ENCODE measurements at places on chromosomes 5 and 9.

- DNase-seq = no peak
Measured at GRCh38 chr5:107514305-107514704, 156.4 kb downstream of the EFNA5 start.

DNA sequence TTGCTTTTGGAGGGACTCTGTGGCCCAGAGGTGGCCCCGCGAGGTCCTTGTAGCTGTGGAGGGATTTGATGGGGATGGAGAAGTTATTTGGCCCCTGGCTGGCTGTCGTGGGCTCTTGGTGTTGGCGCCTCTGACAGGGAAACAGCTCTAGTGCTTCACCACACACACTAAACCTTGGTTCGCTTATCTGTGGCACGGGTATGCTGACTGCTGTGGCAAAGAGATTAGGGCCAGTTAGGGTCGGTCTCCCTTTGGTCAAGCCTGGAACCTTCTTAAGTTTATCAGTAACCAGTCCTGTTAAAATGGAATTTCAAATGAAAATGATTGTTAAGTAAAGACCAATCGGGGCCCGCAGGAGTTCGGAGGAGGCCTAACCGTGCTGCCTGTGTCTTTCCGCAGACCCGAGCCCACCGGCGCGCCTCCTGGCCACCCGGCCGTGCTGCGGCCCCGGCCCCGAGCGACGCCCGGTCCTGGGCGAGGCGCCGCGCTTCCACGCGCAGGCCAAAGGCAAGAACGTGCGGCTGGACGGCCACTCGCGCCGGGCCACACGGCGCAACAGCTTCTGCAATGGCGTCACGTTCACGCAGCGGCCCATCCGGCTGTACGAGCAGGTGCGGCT, 28.4 kb downstream of the NEURL1B start:
- no peak for DNase-seq

- no peak for DNase-seq
Measured at GRCh38 chr5:67106626-67107342, 89.8 kb downstream of the CD180 start.

GRCh38 chr9:3433066-3433465, 92.7 kb downstream of the RFX3 start:
- DNase-seq = no peak

DNA sequence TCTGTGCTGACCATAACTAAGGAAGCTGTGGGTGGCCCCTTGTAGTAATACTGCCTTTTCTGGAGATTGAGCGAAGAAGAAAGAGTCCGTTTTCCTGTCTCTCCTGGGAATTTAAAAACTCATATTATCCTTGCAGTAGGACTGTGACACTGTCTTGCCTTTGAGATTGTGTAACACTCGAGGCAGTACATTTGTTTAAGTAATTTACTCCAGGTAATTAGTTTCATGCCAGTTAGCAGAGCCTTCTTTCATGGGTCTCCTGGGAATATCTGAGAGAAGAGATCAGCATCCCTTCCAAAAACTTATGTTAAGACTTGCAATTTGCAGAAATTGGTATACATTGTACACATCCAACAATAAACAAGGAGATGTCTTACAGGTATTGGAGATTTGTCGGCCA, 405.6 kb downstream of the DMRT2 start:
- no peak for DNase-seq

- DNase-seq = no peak
Measured at GRCh38 chr5:96329886-96330529, 103.0 kb downstream of the PCSK1 start.

- DNase-seq = no peak
Measured at GRCh38 chr5:162565-163337, 28.5 kb upstream of the LRRC14B start.

GRCh38 chr5:129971714-129972113, 67.4 kb downstream of the CHSY3 start:
- no peak for DNase-seq

- no peak for DNase-seq
Measured at GRCh38 chr9:68709291-68710110, 4.5 kb downstream of the PIP5K1B start.

GRCh38 chr5:114450437-114450836, 88.6 kb downstream of the KCNN2 start:
- DNase-seq = peak; percentile 13

DNA sequence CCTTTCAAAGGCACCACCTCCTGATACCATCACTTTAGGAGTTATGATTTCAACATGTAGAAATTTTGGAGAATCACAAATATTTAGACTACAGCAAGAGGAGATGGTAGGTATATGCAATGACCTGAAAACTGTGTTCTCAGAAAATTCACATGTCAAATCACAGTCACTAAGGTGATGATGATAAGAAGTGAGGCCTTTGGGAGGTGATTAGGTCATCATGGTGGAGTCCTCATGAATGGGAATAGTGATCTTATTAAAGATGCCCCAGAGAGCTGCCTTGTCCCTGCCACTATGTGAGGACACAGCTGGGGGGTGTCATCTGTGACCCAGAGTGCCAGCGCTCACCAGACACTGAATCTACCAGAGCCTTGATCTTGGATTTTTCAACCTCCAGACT, 513.5 kb upstream of the TUSC1 start:
- no peak for DNase-seq

DNA sequence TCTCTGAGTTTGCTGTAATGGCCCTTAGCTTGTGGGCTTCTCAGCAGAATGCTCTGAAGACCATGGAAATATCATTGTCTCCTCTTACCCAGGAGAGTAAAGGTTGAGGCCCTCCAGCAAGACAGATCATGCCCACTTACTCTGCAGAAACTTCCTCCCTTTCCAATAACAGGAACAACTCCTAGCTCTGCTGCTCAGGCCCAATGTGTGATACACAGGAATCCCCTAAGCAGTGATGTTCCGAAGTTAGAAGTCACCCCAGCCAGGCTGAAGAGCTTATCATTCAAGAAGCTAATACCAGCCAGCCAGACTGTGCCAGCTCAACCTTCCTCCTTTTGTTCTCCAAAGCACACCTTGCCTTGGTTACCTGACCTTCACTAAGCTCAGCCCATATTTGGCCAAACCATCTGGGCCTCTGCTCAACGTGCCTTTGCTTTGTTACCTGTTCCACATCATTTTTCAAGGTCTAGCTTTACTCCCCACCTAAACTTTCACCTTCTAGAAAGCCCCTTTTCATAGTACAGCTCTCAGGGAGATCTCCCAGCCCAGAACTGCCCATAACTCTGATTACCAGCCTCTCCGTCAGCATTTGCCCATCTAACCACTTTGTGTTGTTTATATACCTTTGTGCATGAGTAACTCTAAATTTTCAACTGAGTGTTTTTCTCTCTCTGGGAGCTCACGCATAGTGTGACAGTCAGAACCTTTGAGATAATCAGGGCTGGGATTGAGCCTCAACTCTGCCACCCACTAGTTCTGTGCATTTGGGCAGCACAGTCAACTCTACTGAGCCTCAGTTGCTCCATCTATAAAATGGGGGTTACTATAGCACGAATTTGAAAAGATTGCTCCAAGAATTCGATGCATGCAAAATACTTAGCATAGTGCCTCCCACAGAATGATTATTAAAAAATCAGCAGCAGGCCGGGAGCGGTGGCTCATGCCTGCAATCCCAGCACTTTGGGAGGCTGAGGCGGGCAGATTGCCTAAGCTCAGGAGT, 107.6 kb upstream of the CPEB4 start:
- DNase-seq = no peak

DNA sequence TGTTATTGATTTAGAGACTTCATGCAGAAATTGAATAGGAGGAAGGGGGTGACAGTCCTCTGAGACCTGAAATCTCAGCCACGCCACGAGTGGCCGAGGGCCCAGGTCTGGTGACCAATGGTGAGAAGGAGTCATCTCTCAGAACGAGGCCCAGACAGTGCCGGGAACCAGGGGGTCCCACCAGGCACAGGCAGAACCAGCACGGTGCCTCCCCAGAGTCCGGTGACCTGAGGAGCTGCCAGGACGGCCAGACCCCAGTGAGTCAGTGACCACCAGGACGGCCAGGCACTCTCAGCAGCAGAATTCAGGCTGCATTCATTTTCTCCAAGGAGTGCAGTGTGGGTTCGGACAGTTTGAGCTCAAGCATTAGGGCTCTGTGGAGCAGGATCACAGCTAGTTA, 43.8 kb upstream of the NKD2 start:
- no peak for DNase-seq

DNA sequence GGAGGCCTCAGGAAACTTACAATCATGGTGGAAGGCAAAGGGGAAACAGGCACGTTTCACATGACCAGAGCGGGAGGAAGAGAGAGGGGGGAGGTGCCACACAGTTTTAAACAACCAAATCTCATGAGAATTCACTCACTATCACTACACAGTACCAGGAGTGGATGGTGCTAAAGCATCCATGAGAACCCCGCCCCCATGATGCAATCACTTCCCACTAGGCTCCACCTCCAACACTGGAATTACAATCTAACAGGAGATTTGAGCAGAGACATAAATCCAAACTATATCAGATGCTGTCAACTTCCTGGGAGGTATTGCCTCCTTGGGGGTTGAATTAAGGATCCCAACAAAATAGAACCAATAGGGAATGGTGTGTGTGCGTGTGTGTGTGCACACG, 407.1 kb downstream of the MED10 start:
- no peak for DNase-seq

GRCh38 chr5:56480078-56480704, 247.1 kb upstream of the ANKRD55 start:
- peak; percentile 39 for DNase-seq

DNA sequence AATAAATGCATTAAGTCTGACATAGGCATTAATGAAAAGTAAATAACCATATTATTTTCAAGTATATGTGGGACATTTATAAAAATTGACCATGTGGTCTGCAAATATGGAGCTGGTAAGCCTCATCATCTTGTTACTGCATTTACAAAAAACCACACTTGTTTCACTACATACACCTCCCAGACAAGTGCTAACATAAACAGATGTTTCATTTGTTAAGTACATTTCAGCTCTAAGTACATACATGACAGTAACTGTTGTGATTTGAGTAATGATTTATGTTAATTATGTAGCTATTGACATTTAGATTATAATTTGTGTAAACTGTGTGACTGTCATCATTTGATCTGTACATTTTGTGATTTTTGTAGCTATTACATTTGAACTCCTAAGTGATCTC, 13.9 kb downstream of the IDNK start:
- DNase-seq = no peak

DNA sequence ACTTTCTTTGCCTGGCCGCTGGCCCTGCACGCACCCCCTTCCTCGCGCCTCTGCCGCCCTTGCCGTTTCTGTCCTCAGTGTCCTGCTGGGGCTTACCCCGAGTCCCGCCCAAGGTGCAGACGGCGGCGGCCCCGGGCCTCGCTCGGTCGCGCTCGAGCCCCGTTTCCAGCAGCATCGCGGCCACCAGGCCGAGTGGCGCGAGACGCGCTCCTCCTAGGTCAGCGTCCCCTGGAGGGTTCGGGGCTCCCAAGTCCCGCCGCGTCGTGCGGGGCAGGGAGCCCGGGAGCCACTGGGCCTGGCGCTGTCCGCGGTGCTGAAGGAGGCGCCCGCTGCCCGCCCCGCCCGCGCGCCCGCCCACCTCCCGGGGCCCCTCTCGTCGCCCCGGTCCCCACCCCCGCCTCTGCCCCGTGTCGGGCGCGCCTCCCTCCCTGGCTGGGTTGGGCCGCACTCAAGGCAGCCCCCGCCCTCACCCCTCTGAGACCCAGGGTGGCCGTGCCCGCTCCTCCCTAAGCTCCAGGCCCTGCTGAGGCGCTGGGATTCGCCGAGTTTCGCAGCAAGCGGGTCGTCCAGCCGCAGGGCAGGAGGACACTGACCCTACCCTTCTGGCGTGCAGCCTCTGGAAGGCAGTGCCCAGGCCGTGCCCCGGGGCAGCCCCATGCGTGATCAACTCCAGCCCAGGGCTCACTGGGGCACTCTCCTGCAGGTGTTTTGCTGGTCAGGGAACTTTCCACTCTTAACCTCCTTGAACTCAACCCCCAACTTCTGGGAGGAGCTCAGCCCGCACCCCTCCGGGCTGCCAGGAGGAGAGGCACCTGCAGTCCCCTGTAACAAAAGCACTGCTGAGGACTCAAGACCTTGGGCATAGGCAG, at the start of gene LHX3:
Gene LHX3 (minus strand): TSS at position 291 of the 869 bp plus-strand sequence. CDS start 116 bp downstream, at position 175.
- peak; percentile 91 for DNase-seq

GRCh38 chr9:78677326-78677725, 380.4 kb downstream of the PSAT1 start:
- DNase-seq = no peak

DNA sequence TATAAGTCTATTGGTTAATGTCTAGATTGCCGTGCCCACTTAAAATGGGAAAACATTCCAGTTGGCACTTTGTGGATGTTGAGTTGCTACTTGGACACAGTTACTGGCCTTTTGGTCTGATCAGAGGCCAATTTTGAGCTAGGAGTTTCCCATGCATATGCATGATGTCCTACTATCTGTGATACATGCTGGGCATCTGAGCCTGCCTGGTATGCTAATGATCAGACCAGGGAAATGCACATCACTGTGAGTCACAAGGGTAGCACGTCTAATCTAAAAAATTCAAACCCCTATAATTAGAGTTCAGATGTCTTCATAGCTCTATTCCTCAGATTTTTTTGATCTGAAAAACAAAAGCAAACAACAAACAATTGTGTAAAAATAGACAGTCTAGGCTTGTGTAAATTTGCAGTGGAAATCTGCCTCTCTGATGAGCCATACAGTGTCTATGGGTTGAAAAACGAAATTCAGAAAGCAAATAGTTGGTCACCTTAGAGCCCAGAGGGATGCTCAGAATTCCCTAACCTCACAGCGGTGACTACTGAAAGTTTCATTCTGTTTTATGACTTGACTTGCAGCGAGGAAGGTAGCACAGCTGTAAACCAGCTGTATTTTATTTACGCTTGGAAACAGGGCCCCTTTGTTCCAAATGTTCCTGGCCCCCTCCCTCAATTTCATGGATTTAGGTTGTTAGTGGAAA, 37.3 kb downstream of the PALM2AKAP2 start:
- DNase-seq = no peak

DNA sequence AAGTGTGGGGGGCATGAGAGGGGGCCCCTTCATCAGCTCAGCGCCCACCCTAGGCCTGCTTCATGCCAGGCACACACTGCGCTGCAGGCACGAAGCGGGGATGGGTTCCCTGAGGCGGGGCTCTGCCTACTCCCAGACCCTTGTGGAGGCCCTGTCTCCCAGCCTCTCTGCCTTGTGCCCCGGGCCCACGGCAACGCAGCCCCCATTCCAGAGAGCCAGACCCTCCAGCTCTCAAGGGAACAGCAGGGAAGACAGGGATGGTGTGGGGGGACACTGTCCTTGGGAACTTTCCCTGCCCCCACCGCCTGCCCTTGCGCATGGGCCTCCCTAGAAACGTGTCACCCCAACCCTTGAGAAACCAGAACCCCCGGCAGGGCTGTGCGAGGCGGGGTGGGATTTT, 10.0 kb upstream of the SLC12A7 start:
- no peak for DNase-seq
